Dermis blood vessel endothelial cell (primary cell): ENCODE measurements at places on chromosomes 2 and 18.

DNA sequence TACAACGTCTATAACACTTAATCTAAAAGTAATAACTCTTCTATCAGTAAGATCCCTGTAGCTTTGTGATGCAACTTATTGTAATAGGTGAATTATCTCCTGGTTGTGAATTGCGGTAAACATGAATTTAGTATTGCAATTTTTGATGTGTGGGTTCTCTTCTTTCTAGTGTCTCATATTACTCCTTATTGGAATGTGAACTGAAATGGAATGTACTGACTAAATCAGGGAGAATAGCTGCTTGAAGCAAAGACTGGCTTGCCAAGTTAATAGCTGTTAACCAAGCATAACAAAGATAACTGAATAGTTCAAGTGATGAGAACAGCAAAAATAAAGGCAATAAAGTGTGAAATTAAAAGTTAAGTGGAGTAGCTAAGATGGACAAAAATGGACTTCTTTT lies 60.5 kb upstream of the TFPI start:
- no peak for DNase-seq

DNA sequence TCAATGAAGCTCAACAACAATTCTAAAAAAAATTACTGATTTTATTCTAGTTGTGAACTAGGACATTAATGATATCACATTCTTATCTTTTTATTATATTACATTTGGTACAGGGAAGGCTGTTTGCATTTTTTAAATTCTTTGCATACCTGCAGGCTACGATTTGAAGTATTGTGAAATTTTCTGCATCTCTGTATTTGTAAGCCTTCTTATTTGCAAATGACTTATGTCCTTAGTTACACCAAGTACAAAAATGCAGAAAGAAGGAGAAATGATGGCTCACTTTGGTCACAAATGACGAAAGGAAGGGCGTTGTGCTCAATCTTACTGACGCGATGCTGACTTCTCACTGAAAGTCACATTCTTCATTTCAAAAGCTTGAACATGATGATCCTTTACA lies 227.5 kb upstream of the SOX11 start:
- no peak for DNase-seq

DNA sequence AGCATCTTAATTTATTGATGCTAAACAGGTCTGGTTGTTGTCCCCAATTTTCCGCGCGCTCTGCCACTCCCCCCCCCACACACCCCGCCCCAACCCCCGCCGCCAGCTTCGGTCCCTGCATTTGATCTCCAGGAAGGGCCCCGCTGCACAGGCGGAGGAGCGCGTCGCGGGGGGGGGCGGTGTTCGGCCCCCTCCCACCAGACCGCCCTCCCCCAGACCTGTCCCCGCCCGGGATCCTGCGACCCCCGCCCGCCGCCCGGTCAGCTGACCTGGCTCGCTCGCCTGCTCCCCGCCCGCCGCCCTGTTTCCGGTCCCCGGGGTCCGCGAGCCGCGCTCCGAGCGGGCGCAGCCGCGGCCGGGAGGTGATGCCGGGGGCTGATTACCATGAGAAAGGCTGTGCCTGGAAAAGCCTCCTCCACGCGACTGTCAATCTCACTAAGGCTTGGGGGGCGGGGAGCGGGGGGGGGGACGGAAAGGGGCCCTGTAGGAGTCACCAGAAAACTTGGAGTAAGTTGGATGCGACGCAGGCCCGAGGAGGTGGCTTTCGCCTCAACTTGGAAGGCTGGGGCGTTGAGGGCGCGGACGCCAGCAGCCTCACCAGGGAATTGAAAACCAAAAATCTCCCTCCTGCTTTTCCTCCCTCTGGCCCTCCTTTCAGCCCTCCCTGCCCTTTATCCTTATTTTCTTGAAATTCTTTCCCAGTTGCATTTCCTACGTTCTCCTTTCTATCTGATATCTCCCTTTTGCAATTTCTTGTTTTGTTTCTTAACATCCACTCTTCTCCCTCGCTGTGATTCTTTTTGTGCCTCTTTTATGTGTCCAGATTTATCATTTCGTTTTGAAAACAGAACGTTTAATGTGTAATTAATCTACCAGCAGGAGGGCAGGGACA lies 4.4 kb upstream of the ZEB2 start:
- peak; percentile 20 for DNase-seq

DNA sequence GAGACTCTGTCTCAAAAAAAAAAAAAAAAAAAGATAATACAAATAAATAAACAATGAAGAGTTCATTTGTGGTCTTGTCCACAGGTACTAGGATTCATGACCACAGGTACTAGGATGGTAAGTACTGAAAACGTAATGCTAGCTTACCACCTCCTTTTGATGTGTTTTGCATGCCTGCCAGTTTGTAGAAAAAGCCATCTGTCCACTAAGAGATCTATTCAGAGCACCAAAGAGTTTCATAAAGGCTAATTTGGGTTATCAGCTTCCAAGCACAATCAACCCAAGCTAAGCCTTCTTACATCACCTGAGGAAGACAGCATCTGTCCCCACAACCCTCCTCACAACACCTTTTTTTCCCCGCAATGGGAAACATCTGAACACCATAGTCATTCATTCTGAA lies 477.2 kb downstream of the ZEB2 start:
- DNase-seq: no peak

DNA sequence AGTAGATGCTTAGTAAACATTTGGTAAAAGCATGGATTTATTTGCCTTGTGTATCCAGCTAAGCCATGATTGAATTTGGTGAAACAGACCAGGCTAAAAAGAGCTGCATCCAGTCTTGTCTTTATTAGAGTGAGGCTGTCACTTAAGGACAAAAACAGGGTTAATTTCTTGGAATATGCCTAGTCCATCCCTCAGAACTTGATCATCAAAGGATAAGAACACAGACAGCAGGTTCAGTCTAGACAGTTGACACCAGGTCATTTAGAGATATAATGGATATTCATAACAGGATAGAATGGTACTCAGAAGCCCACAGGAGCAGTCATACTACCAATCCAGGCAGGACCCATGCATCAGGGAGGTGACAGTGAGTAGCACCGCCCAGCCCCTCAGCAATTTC lies 434.9 kb upstream of the ST6GAL2 start:
- DNase-seq: no peak

DNA sequence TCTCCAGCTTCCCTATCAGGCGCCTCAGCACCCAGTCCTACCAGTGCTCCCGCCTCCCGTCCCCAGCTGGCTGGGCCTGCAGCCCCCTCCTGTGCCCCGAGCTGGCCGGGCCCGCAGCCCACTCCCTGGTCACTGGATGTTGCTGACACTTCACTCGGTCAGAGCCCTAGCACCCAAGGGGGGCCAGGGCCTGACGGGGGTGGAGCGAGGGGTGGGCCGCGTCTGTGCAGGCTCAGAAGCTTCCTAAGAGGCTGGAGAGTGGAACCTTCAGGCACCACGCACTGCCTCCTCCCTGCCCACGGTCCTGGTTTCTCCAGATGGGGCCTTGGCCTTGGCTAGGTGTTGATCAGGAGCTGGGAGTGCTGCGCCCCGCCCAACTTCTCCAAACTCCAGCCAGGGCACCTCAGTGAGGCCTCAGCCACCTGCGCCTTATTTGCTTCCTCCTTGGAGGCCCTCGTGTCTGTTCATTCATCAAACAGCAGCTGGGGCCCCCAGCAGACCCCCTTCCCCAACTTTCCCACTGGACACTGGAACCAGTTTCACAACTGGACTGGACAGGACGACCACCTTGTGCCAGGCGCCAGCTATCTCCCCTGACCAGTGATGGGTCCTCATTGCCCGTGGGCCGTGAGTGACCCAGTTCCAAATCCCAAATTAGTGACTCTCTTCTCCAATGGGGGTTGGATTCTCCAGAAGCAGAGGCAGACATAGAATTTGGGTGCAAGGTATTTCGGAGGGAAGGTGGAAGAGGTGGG lies 16.7 kb downstream of the CAPN10 start:
- DNase-seq: no peak

GRCh38 chr2:240333985-240334384 lies 101.5 kb upstream of the GPC1 start:
- DNase-seq: no peak

DNA sequence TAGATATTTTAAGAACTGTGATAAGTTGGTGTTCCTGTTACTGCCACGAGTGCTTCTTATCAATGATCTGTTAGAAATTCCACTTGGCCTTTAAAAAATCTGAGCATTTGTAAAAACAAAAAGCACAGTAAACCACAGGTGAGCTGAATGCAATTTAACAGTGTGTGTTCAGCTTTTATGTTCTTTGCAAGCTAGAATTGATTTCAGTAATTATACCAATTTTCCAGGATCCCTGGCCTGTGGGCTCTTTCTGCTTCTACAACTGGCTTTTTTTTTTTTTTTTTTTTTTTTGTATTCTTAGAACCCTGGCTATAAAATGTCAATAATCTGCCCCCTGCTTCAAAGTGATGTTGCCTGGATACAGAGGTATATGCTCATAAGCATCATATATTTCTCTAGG lies 548.5 kb upstream of the SLC8A1 start:
- DNase-seq: no peak

GRCh38 chr2:200226451-200227426 lies 79.8 kb upstream of the SPATS2L start:
- no peak for DNase-seq

GRCh38 chr2:68222287-68222686 lies 30.0 kb downstream of the PPP3R1 start:
- no peak for DNase-seq

DNA sequence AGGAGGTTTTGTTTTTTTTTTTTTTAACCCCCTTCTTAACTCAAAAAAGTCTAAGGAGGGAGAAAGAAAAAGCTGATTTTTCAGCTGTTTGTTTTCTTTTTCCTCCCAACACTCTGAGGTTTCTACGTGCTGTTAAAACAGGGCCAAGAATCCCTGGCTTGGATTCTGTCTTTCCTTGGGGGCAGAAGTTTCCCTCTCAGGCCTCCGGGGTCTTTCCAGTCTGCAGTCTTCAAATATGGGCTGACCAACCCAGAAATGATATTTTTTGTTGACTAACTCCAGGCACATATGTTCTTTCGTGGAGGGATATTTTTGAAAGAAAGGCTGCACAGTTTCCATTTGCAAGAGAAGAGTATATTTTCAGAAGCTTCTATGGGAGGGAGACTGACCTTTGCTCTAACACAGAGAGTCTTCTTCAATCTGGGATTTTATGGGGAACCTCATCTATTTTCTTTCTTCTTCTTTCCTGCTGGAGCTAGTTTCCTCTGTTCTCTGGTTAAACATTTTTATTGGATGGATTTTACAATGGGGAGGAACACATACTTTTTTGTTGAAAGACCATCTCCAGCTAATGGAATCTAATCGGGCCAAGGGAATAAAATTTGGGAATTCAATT lies 93.3 kb upstream of the SPRED2 start:
- DNase-seq: no peak
